Inflammatory macrophage treated with lipopolysaccharide for 1 hour (primary cell): ENCODE measurements at places on chromosomes 6 and 20.
A peak's percentile ranks its signal among the peaks of the same experiment; 100 is the strongest.

DNA sequence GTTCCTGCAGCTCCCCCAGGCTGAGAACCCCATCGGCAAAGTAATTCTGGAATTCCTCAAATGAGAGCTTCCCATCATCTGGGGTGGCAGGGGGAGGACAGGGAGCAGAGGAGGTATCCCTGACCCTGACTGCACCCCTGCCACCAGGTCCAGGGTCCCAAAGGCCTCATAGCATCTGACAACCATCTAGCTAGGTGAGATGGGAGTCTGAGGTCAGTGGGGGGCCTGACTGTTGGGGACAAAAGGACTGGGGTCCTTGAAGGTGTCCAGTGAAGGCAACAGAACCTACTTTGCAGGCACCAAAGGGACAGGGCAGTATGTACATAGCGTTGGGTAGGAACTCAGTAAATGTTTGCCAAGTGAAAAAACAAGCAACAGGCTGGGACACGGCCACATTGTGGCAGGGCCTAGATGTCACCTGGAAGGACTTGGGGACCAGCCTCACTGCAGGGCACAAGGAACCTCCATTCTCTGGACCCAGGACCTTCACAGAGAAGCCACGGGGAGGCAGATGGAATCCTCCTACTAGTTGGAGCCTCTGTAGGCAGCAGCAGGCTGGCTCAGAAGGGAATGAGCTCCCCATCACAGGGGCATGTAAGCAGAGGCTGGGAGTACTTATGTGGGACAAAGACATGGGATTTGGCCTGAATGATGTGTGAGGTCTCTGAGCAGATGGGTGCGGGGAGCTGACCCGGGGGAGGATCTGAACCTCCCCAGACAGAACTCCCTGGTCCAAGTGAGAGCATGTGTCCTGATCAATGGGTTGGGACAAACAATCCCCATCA, 3.3 kb downstream of the NECAB3 start:
- DNase-seq: no peak

- peak; percentile 40 for DNase-seq
Observed at GRCh38 chr6:6695625-6696276, 107.2 kb downstream of the LY86 start.

GRCh38 chr6:33297956-33298772, 578 bp downstream of the RGL2 start:
- DNase-seq: peak; percentile 74

- DNase-seq: no peak
Observed at GRCh38 chr6:69202768-69203167, 567.7 kb downstream of the ADGRB3 start.

DNA sequence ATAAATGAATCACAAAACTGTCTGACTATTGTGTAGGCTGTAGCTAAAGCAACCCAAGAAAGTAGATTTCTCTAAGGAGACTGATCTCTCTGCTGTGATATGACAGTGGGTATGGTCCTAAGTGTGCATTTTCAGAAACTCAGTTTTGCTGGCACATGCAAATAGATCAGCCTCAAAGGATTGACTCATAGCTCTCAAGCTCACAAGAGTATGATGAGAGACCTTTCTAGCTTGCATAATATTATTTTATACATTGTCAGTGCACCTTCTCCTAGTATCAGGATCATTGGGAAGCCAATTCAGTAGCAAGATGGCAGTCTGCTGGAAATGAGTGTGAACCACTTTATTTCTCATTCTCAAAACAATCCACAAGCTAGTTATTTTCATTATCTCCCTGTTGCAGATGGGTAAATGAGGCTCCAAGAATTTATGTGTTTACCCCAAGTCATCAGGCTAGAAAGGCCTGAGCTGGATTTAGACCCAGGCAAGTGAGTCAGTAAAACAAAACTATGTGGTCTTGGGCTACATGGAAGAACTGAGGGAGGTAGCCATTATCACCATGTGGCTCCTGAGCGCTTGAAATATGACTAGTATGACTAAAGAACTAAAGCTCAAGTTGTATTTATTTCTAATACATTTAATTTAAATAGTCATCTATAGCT, 27.9 kb upstream of the PLCB4 start:
- no peak for DNase-seq

- peak; percentile 92 for DNase-seq
Observed at GRCh38 chr6:79536954-79537747, at the start of gene LCA5. Gene LCA5, minus strand, starts transcription at chr6:79537430. Its CDS starts 18,536 bp downstream, at chr6:79518894.
